Thoracic aorta (tissue), 2 donors: ENCODE measurements at places on chromosomes 3 and 15.

GRCh38 chr15:72873379-72874233, 90.0 kb upstream of the ADPGK start:
- no peak for DNase-seq

- no peak for DNase-seq
Observed at GRCh38 chr3:79461129-79461792, 306.5 kb downstream of the ROBO1 start.

DNA sequence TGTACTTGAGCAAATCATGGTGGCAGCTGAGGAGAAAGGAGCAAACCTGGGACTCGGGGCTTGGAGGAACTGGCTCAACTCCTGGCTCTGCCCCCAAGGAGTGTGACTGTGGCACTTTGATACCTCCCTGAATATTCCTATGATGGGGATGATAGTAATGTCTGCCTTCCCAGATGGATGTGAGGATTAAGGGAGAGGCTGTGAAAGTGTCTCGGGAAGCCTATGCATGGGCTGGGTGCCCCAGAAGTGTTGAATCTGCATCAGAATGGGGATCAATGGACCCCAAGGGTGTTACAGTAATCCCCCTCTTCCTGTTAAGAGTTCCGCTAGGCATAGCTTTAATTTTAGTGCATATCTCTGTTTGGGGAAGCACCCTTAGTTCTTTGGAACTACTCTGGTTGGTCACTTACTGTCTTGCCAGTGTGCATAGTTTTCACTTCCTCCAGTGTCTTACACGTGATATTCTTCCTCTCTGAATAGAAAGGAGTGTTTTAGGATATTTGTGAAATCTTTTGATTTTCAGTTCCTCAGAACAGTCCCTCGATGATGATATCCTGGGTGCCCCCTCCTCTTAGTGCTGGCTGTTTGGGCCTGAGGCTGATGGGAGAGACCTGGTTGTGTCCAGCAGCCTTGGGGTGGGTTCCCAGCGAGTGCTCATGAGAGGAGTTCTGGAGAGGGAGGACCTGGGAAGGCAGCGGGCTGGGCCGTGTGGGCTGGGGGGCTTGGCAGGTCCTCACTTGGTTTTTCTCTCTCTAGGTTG, 97.5 kb downstream of the CHDH start:
- no peak for DNase-seq

- no peak for DNase-seq
Observed at GRCh38 chr3:149091983-149092382, 5.7 kb upstream of the HLTF start.

DNA sequence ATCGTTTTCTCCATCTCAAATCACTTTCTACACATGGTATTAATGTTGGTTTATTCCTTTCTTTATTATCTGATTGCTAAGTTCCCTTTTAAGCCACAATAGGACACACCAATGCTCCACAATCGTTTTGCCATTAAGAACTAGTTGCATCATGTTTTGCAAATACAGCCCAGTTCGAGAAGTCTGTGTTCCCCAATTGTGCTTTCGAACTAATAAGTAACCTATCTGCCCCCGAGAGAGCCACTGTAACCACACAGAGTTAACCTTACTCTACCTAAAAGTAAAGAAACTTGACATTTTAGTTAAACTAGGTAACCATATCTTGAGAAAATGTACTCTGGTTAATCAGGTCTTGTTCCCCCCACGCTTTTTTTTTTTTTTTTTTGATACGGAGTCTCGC, 39.1 kb downstream of the MAGI1 start:
- DNase-seq, result no peak

- no peak for DNase-seq
Observed at GRCh38 chr3:13770170-13771169, 109.4 kb downstream of the WNT7A start.

- no peak for DNase-seq
Observed at GRCh38 chr3:16704941-16705340, 99.7 kb upstream of the DAZL start.

- no peak for DNase-seq
Observed at GRCh38 chr3:186933816-186934215, 3.5 kb downstream of the ST6GAL1 start.

GRCh38 chr3:39903253-39903652, 93.8 kb downstream of the MYRIP start:
- DNase-seq, result no peak

DNA sequence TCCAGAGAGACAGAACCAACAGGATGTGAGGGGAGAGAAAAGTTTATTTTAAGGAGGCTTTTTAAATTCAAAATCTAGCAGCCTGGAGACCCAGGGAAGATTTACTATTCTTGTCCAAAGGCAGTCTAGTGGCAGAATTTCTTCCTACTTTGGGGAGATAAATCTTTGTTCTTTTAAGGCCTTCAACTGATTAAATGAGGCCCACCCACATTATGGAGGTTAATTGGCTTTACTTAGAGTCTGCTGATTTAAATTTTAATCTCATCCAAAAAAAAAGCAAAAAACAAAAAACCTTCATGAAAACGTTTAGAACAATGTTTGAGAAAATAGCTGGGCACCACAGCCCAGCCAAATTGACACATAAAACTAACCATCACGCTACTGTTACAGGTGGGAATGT, 41.3 kb downstream of the TMOD3 start:
- no peak for DNase-seq

GRCh38 chr3:36771931-36772330, 7.6 kb upstream of the DCLK3 start:
- DNase-seq, result no peak

GRCh38 chr3:29716213-29716612, 435.3 kb downstream of the RBMS3 start:
- no peak for DNase-seq

DNA sequence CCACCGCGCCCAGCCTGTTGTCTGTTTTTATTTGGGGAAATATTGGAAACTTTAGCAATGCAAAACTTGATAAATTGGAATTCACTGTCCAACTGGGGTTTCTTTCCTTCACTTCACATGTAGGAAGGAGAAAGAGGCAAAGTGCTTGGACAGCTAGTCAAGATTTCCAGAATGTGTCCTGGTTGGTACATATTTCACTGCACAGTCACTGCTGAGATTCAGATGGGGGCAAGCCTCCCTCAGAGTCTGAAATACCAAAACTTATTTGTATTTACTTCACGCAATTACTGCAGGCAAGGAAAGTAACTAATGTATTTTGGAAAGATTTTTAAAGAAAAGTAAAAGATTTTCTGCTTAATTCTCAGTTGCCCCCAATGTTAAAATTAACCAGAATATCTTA, 21.0 kb downstream of the LRRC31 start:
- no peak for DNase-seq

GRCh38 chr15:57619746-57620145, 28.0 kb downstream of the MYZAP start:
- DNase-seq, result no peak

DNA sequence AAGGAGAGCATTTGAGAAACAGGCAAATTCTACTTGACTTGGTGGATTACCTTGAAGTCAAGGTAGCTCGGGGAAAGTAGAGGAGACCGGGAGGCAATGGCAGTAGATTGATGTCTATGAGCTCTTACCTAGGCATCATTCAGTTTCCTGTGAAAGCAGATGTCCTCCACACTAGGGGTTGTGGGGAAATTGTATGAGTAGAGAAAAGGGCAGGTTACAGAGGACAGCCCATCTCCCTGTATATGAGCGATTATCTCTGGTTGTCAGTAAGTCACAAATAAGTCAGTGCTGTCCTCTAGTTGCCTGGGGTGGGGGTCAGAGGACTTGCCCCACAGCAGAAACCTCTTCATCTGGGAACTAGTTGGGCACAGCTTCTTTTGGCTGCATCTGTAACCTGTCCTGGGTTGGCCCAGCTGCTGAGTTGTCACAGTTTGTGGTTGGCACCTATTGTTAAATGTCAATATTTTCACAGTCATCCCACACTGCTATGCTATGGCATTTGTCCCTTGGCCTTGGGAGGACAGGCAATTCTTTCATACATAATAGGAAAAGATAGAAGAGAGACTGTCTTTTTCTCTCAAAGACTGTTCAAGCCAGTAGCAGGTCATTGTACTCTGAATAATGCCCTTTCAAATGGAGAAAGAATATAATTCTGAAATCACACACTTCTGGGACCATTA, 53.6 kb upstream of the LRRFIP2 start:
- no peak for DNase-seq

GRCh38 chr15:78265752-78266224, 1.4 kb downstream of the DNAJA4 start:
- peak; percentile 17 for DNase-seq

GRCh38 chr15:49247556-49248110, 77.6 kb downstream of the GALK2 start:
- no peak for DNase-seq

- DNase-seq, result no peak
Observed at GRCh38 chr3:144756704-144757440, 785.2 kb downstream of the DIPK2A start.

- DNase-seq, result no peak
Observed at GRCh38 chr3:148903941-148904340, 38.8 kb downstream of the CPA3 start.

- DNase-seq, result no peak
Observed at GRCh38 chr3:112640276-112640929, 540 bp downstream of the CCDC80 start.

GRCh38 chr3:47961815-47962606, 54.2 kb downstream of the MAP4 start:
- DNase-seq, result no peak

DNA sequence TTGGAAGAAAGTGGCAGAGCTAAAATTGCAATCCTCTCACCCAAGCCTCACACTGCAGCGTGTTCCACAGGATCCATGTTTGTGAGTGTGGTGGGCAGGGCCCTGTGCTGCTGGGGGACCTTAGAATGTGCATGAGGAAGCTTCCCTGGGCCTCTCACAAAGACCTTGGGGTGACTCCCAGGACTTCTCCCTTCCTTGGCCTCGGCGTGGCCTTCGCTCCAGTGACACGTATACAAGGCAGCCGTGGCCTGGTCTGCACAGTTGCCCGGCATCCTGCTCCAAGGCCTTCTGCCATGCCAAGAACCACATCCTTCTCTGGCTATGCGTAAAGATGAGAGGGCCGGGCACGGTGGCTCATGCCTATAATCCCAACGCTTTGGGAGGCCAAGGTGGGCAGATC, 196.4 kb downstream of the UACA start:
- no peak for DNase-seq

DNA sequence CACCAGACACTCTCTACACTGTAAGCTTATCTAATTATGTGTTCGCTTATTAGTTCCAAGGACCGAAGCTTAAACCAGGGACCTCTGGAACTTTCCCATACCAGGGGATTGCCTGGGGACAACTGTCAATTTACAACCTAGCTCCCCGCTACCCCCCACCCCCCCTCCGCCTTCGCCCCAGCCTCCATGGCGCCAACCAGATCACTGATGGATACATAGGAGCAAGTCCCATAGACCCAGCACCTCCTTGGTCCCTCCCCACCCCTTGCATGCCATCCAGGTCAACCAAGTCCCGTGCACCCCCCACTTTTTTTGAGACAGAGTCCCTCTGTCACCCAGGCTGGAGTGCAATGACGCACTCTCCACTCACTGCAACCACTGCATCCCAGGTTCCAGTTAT, 930 bp upstream of the PDCD7 start:
- no peak for DNase-seq

GRCh38 chr15:62541846-62542245, 376.8 kb upstream of the C2CD4B start:
- DNase-seq, result no peak

- DNase-seq, result no peak
Observed at GRCh38 chr3:1087066-1087560, 5.7 kb upstream of the CNTN6 start.

DNA sequence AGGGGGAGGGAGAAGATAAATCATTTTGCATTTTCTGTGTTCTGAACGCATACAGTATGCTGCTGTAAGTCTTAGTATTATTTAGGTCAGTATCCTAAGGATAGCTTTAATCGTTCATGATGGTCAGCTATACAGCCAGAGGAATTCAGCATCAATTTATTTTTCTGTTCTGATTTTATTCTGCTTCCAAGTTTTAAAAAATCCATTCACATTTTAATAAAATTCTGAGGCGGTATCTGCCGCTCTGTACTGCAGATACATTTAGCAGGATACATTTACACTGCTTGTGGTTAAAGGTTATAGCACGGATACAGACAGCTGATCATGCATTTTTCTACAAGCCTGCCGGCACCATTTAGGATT, 17.8 kb downstream of the ZBTB38 start:
- no peak for DNase-seq

GRCh38 chr3:60886518-60886917, 364.7 kb downstream of the FHIT start:
- DNase-seq, result no peak

DNA sequence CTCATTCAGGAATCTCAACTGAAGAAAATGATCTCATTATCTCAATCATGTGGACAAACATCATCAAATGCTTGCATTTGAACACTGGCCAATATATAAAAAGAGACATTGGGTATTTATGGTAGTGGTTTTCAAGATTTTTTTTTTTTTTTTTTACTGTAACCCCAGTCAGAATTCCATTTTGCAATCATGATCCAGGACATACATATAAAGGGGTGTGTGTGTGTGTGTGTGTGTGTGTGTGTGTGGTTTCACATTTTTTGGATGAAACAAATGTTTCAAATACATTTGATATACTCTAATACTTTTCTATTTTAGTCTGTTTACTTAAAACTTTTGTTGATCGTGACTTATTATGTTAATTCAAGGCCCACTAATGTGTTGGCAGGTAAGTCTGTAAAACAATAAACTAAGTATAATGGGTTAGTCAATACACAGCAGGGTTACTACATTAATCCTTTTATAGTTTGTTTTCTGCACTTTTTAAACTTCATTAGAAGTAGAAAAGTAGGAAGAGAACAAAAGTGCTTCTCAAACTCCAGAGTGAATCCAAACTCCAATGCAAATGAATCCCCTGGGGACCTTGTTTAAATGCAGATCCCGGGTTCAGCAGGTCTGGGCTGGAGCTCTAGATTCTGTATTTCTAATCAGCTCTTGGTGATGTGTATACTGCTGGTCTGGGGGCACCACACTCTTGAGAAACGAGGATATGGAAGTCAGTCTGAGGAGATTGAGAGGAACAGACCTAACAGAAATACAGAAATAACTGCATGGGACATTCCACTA, 17.6 kb downstream of the THRB start:
- no peak for DNase-seq

GRCh38 chr3:72750405-72750965, 97.8 kb downstream of the SHQ1 start:
- no peak for DNase-seq

DNA sequence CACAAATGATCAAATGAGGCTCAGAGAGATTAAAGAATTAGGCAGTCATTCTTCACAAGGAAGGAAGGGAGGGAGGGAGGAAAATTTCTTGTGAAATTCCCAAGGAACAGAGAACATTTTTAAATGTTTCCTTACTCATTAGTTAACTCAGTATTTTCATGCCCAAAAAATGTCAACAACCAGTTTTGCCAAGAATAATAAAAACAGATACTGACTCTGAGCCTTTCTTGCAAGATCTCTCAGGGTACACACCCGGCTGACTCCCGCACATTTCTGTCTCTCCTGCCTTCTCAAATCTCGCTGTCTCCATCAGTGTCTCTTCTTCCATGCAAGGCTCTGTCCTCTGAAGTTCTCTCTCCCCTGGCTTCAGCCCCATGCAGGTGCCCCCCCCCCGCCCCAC, 265.9 kb downstream of the TJP1 start:
- DNase-seq, result no peak

- DNase-seq, result no peak
Observed at GRCh38 chr3:151330899-151331298, 1.6 kb upstream of the P2RY13 start.
